ENCODE measurements at places on chromosomes 2 and 18.

DNA sequence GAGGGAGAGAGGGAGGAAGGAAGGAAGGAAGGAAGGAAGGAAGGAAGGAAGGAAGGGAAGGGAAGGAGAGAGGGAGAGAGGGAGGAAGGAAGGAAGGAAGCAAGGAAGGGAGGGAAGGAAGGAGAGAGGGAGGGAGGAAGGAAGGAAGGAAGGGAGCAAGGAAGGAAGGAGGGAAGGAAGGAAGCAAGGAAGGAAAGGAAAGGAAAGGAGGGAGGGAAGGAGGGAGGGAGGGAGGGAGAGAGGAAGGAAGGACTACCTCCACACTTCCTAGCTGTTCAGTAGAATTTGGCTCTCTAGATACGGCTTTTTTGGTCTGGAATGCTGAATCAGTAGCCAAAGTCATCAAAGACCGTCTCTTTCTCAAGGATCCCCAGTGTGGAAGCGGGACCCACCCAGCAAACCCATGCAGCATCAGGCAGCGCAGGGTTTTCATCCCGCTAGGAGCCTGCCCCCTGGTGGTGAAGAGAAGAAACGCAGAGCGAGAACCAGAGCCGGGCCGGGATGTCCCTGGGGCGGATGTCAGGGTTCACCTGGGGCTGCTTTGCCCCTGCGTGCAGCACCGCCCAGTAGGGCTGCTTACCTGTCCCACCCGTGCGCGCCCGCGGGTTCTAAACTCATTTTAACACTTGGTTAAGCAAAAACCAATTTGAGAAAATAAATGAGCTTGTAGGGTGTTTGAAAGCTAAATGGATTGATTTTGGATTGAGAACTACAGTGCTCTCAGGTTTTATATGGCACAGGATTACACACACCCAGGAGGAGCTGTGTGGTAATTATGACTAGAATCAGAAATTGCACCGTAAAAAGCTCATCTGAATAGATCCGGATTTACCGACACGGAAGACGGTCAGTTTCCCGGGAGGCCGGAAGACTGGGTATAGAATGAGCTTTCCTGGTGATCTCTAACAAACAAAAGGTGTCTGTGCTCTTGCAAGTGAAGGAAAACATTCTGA, 48.1 kb upstream of the ARL4C start:
- H3K4me1 ChIP-seq: no peaks in the 10 kb centered on the region
- DNase-seq: no peak
- H3K27ac ChIP-seq: no peak overlapping the region
- no peaks in the 10 kb centered on the region for H3K36me3 ChIP-seq
- no peak overlapping the region for H3K4me3 ChIP-seq

DNA sequence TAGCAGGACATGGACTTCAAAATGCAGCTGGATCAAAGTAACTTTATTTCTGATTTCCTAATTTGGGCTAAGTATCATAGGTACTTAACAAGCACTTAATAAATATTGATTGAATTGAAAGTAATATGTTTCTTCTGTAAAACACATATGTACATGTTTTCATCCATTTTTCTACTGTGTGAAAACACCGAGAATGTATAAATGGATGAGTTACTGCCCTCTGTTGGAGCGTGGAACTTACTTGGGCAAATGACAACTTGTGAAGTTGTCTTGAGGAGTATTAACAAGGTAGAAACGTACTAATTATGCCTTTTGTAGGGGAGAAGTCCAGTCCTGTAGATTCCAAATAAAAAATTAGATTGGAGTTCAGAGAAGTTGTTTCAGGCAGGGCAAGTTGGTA, 87.2 kb downstream of the PHLPP1 start:
- no peaks in the 10 kb centered on the region for H3K27me3 ChIP-seq
- H3K27ac ChIP-seq: no peak overlapping the region
- peaks cover 11% of the 10 kb centered on the region for H3K4me1 ChIP-seq

- no peak overlapping the region for H3K4me3 ChIP-seq
- no peaks in the 10 kb centered on the region for H3K36me3 ChIP-seq
- DNase-seq: no peak
- no peak overlapping the region for H3K27ac ChIP-seq
These were observed 477.8 kb upstream of the GCFC2 start for GRCh38 chr2:76188334-76189008.

DNA sequence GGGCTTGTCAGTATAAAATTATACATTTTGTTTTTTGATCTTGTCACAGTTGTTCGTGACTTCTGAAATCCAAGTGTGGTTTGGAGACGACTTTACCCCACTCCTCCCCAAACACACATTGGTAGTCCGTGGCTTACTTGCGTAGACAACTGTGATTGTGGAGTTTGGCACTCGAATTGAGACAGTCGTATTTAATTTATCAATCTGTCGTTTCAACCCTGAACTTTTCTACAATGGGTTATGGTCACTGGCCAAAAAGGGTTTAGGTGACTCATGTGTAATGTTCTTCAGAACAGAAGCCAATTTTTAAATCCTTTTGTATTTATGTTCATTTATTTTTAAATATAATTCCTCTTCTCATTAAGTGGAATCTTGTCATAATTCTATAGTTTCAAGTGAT, 129.9 kb downstream of the SPTBN1 start:
- no peak overlapping the region for H3K4me3 ChIP-seq
- no peaks in the 10 kb centered on the region for H3K27me3 ChIP-seq
- DNase-seq: no peak
- H3K27ac ChIP-seq: no peak overlapping the region
- H3K4me1 ChIP-seq: peaks cover 88% of the 10 kb centered on the region
- H3K36me3 ChIP-seq: no peaks in the 10 kb centered on the region

DNA sequence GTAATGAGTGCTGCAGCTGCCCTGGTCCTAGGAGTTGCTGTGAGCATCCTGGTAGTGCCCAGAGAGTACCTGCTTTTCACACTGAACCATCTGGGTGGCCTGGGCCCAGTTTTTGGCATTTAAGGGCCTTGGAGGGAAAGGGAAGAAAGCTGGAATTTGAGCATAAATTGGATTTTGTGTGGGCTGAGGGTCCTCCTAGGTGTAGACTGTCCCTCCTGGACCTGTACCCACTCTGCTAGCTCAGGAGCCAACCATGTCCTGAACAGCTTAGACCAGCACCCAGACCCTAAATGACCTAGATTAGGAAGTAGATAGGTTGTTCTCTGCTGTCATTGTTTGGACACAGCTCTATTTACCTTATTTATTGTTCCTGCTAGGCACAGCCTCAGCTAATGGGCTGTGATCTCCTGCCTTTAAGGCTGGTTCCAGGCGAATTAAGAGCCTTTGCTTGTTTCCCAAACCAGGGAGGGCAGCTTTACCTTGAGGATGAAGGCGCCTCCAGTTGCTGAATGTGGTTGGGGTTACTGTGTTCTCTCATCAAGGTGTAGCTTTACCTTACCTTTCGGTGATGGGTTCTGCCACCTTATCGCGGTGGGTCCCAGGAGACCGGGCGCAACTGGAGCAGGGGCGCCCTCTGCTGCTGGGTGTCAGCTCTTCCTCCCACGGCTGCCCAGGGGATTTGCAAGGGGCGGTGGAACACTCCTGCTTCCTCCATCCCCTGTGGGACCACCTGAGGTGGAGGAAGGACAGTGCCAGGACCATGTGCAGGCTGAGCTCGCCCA, 34.4 kb downstream of the ITGA6 start:
- H3K4me1 ChIP-seq: no peaks in the 10 kb centered on the region
- H3K27ac ChIP-seq: no peak overlapping the region
- no peak overlapping the region for H3K4me3 ChIP-seq
- no peaks in the 10 kb centered on the region for H3K36me3 ChIP-seq
- no peaks in the 10 kb centered on the region for H3K27me3 ChIP-seq

- no peaks in the 10 kb centered on the region for H3K4me1 ChIP-seq
- H3K27ac ChIP-seq: no peak overlapping the region
- no peaks in the 10 kb centered on the region for H3K27me3 ChIP-seq
These were observed 56.7 kb upstream of the DSC1 start for GRCh38 chr18:31219395-31219794.

GRCh38 chr18:78611201-78611800, 368.3 kb upstream of the SALL3 start:
- H3K36me3 ChIP-seq: no peaks in the 10 kb centered on the region
- no peak overlapping the region for H3K27ac ChIP-seq
- DNase-seq: no peak
- H3K27me3 ChIP-seq: no peaks in the 10 kb centered on the region

- H3K27me3 ChIP-seq: peaks cover 28% of the 10 kb centered on the region
- peak within 1 kb of the TSS; percentile 55 for H3K4me3 ChIP-seq
- H3K36me3 ChIP-seq: no peaks in the 10 kb centered on the region
- peak within 1 kb of the TSS; percentile 80 for H3K27ac ChIP-seq
- peaks cover 6% of the 10 kb centered on the region for H3K4me1 ChIP-seq
- no peak for DNase-seq
These were observed at the start of gene HAAO for GRCh38 chr2:42792583-42793333. Gene HAAO (minus strand): TSS chr2:42792583. CDS start chr2:42792536, 47 bp downstream.

GRCh38 chr2:104874230-104874629, 20.3 kb downstream of the POU3F3 start:
- no peak overlapping the region for H3K27ac ChIP-seq
- no peak overlapping the region for H3K4me3 ChIP-seq
- H3K36me3 ChIP-seq: no peaks in the 10 kb centered on the region
- no peak for DNase-seq
- no peaks in the 10 kb centered on the region for H3K4me1 ChIP-seq

GRCh38 chr2:165305391-165306096, 66.3 kb downstream of the SCN2A start:
- H3K4me1 ChIP-seq: no peaks in the 10 kb centered on the region
- H3K27ac ChIP-seq: no peak overlapping the region
- no peak for DNase-seq
- H3K27me3 ChIP-seq: no peaks in the 10 kb centered on the region

DNA sequence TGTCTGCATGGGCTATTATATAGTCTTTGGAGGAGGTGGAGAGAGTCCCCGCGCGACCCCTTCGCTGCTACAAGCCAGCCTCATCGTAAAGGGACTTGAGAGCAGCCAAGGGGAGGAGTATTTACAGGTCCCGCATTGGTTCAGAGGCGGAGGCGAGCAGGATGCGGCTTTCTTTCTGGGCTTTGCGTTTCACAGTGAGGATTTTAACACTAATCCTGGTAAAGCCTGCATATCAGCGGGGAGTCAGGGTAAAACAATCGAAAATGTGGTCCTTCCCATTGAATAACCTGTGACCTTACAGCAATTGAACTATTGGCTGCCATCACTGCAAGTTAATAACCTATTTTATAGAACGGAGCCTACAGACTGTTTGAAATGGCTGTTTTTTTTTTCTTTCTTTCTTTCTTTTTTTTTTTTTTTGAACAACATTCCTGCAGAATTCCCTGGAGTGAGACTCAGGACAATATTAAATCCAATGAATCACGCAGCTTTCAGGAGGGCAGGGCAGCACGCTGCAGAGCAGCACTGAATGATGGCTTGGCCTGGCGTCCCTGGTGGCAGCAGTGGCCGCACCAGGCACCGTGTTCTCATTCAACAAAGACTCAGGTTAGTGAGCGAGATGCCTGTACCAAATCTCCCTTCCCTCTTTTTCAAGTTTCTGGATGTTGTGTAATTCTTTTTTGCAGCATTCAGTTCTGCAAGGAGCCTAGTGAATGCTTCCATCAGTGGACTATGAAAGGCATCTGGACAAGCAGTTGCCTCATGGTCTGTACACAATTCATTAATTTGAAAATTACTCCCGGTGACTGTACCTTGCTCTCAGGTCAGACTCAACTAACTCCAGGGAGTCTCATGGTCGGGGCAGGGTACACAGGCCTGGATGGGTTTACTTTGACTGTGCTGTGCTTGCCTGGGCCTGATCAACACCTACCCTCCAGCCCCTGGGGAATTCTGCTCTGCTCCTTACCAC, 19.8 kb downstream of the SMIM21 start:
- H3K4me1 ChIP-seq: no peaks in the 10 kb centered on the region
- no peak overlapping the region for H3K27ac ChIP-seq
- no peaks in the 10 kb centered on the region for H3K27me3 ChIP-seq
- no peak overlapping the region for H3K4me3 ChIP-seq
- no peak for DNase-seq

DNA sequence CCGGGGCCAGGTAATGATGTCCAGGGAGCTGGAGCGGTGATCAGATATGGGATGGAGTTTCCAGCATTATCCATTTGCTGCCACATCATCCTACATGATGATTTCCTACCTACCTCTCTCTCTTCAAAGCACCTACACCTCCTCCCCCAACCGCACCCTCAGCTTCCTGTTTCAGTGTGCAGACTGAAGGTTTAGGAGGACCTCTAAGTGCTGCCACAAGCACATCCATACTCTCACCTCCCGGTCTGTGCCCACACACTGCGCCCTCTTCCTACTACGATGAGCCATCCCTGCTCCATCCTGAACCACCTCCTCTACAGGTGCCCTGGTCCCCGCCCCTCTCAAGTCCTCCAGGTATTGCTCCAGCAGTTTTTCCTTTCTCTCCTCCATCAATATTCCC, 123.7 kb downstream of the ALPK2 start:
- no peaks in the 10 kb centered on the region for H3K36me3 ChIP-seq
- H3K4me1 ChIP-seq: no peaks in the 10 kb centered on the region
- H3K4me3 ChIP-seq: no peak overlapping the region

DNA sequence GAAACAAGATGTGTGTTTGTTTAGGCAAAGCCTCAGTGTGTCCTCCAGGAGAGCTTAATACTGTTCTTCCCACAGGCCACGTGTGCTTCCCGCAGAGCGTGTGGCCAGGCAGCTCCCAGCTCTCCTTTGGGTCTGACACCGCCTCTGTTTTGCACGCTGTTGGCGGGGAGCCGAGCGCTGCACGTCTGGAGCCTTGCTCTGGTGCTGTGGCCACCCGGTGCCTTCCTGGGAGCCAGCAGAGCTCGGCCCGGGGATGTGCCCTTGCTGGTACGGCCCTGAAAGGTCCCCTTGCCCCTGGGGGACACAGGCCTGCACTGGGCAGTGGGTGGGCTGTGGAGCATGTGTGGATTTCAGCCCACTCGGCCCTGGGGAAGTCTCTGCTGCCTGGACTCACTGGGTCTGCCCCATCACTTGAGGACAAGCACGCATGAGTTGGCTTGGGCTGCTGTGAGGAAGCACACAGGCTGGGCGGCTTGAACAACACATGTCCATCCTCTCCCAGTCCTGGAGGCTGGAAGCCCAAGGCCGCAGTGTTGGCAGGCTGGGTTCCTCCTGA, 160.7 kb upstream of the HDAC4 start:
- no peak overlapping the region for H3K4me3 ChIP-seq
- no peaks in the 10 kb centered on the region for H3K27me3 ChIP-seq
- H3K27ac ChIP-seq: no peak overlapping the region
- H3K4me1 ChIP-seq: no peaks in the 10 kb centered on the region
- peak; percentile 32 for DNase-seq

GRCh38 chr18:50287028-50287440, 458 bp downstream of the CXXC1 start:
- H3K4me1 ChIP-seq: peaks cover 3% of the 10 kb centered on the region
- no peaks in the 10 kb centered on the region for H3K27me3 ChIP-seq
- H3K27ac ChIP-seq: peak overlapping the region; percentile 93
- no peaks in the 10 kb centered on the region for H3K36me3 ChIP-seq

DNA sequence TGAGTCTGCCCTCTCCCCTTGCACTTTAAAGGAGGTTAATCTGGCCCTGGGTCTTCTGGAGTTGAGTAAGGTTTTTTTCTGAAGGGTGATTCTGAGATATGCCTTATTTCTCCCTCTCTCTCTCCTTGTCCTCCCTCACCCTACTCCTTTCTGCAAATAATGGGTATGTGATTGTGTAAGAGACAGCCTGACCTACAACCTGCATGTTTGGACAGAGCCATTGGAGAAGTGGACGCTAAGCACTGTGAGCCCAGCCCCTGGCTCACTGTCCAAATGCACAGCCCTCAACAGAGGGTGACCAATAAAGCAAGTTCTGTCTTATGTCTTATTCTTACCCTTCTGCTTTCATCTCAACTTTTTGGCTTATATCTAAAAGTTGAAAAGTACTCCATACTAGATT, 71.5 kb downstream of the SPP2 start:
- H3K27ac ChIP-seq: no peak overlapping the region
- H3K36me3 ChIP-seq: no peaks in the 10 kb centered on the region
- no peak overlapping the region for H3K4me3 ChIP-seq
- no peaks in the 10 kb centered on the region for H3K27me3 ChIP-seq
- DNase-seq: no peak

GRCh38 chr2:227115761-227116160, 48.2 kb downstream of the COL4A4 start:
- H3K27ac ChIP-seq: no peak overlapping the region
- H3K4me3 ChIP-seq: no peak overlapping the region
- peaks cover 59% of the 10 kb centered on the region for H3K36me3 ChIP-seq
- H3K27me3 ChIP-seq: no peaks in the 10 kb centered on the region
- no peak for DNase-seq
